EH (cell line): ENCODE measurements at places on chromosomes 5 and 9.

DNA sequence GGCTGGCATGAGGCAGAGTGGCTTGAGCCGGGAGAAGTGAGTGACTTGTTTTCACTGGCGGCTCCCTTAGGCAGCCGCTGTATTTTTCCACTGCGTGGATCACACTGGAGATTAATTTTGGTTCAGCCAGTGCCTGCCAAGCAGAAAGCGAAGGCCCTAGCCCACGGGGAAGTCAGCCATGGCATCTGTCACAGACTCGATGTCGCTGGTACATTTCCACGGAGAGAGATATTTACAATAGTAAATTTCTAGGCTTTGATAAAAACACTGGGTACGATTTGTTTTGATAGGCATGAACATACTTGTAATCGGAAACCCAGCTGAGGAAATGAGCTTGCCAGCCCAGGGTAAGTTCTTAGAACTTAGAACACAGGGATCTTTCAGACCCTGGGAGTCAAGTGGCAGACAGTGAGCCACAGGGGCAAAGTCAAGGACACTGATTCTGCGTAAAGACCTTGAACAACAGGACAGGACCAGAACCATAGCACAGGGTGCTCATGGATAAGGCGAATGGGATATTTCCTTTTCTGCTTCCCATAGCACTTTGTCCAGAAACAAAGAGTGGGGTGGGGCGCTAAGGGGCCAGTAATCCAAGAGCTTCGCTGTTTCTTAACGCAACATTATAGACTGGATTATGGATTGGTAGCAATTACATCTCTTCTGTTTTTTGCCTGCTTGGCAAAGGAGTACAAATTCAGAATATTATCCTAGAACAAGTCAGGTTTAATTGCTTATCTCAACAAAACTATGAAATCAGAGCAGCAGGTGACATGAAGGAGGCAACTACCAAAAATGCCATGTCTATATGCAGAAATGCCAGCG, 4.5 kb downstream of the DUSP1 start:
- peak; percentile 89 for DNase-seq

DNA sequence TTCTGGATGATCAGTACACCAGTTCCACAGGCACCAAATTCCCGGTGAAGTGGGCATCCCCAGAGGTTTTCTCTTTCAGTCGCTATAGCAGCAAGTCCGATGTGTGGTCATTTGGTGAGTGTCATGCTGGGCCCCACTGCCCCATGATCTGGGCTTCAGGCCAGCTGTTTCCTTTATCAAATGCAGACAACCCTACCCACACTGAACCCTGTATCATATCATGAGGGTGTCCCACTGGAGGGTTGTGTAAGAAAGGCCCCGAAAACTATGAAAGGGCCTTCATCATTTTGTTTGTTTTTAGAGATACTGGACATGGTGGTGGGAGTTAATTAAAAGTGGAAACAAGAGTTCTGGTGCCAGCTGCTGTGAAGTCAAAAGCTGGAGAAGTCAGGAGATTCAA, 20.0 kb upstream of the CYFIP2 start:
- no peak for DNase-seq

GRCh38 chr5:64397552-64397951, 108.3 kb upstream of the RGS7BP start:
- DNase-seq = no peak

DNA sequence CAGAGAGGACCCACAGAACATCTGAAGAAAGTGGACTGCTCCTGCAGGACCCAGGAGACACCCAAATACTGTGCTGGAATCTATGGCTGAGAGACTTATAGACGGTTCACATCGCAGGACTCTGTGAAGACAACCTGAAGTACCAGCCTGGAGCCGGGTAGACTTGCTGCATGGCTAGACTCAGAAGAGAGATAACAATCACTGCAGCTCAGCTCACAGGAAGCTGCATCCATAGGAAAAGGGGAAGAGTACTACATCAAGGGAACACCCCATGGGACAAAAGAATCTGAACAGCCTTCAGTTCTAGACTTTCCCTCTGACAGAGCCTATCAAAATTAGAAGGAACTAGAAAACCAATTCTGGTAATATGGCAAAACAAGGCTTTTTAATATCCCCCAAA, 26.5 kb upstream of the TRIM36 start:
- no peak for DNase-seq

- DNase-seq = no peak
Observed at GRCh38 chr9:81499594-81499993, 189.8 kb downstream of the TLE1 start.
